Stimulated activated CD8-positive, alpha-beta memory T cell treated with anti-CD3 and anti-CD28 coated beads, Interleukin-7, amount 100 ng/mL, for 1 hour (primary cell): ENCODE measurements at places on chromosomes 12 and 14.

DNA sequence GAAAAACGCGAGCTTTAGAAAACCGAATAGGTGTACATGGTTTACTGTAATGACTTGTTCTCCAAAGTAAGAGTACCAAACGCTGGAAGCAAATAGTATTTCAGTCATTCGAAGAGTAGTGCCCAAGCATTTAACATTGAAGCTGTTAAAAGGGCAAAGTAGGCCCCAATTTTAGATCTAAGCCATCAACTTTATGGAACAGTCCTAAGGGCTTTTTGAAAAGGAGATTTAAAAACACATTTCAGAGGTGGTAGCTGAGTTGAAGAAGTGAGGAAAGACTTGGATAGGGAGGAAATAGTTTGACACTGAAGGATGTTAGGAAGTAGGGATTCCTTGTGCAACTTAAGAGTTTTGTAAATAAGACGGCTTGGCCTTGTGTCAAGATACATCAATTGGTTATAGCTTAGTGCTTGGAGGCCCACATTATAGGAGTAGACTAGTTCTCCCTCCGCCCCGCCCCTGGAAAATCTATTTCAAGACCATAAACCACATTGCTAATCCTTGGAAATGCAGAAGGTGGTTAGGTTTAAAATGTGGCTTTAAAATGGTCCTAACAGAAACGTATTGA, 783 bp upstream of the TUBA1B start:
- no peak for DNase-seq

DNA sequence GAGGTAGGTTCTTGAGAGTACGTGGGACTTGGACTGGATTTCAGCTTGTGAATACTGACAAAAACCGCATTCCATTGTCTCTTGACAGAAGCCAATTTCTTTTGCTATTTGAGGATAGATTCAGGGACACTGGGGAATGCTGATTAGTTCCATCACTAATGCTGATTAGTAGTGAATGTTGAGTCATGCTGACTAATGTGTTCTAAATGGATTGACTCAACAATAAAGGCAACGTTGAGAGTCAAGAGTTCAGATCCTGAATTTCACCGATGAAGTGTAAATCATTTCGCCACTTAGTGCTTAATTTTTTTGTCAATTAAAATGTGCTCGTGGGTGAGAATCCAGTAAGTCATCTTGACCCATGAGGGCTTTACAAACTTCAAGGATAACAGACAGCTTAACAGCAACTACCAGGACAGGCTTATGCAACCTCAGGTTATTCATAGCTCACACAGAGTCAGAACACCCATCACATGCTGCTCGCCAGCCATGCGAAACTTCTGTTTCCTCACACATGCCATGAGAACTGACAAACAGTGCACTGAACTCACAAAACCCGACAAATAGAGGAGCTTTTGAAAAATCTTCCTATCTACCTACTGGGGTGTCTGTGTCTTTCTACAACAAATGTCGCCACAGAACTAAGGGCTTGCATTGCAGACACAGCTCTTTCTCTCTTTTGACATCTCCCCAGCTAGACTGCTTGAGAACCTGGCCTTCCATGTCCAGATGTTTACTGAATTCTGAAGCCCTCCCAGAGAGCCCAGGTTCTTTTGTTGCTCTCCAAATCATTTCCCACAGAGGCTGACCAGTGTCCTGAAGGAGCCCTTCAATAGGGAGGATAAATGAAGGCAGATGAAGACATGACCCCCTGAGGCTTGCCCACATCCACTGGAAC, 316.4 kb downstream of the ZFP36L1 start:
- no peak for DNase-seq

- DNase-seq, result no peak
These were observed 41.7 kb downstream of the SMIM41 start for GRCh38 chr12:52120951-52121823.

- DNase-seq, result no peak
These were observed 76.1 kb downstream of the TBC1D30 start for GRCh38 chr12:64900540-64900939.

GRCh38 chr12:94185801-94186200, 37.4 kb downstream of the PLXNC1 start:
- no peak for DNase-seq

DNA sequence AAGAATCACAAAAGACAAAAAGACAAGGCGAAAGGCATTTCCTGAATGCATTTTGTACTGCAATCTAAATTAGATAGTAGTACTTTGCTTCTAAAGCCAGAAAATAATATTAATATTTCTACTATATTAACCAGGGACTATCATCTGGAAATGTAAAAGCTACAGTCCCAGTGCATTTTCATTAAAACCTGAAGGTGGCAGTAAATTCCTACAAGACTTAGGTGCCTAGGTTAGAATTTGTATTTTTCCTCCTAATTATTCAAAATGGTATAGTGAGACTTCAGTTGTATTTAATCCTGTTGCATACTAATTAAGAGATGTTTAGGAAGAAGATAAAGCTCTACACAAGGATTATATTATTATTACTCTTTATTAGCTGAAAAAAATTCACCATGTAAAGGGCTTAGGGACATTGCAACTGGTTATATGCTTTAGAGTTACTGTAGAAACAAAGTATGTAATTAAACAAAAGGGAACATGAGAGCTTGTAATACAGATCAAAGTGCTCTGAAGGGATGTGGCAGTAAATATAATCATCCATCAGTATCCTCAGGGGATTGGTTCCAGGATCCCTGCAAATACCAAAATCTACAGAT, 53.6 kb downstream of the BRMS1L start:
- DNase-seq, result no peak

DNA sequence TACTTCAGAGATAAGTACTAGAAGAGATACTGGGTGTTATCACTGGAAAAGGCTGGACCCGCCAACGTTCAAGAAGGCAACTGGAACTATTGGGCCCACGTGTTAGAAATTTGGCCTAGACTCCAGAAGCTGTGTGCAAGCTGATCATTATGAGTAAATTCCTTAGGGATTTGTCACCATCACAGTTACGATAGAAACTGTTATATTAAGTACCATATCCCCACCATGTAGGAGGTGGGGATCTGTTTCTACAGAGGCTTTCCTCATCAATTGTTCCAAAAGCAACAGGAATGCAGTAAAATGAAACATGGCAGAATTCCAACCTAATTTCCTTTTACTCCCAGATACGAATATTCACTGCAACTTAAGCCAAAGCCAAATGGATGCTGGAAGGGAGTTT, 170.7 kb downstream of the NOVA1 start:
- no peak for DNase-seq

DNA sequence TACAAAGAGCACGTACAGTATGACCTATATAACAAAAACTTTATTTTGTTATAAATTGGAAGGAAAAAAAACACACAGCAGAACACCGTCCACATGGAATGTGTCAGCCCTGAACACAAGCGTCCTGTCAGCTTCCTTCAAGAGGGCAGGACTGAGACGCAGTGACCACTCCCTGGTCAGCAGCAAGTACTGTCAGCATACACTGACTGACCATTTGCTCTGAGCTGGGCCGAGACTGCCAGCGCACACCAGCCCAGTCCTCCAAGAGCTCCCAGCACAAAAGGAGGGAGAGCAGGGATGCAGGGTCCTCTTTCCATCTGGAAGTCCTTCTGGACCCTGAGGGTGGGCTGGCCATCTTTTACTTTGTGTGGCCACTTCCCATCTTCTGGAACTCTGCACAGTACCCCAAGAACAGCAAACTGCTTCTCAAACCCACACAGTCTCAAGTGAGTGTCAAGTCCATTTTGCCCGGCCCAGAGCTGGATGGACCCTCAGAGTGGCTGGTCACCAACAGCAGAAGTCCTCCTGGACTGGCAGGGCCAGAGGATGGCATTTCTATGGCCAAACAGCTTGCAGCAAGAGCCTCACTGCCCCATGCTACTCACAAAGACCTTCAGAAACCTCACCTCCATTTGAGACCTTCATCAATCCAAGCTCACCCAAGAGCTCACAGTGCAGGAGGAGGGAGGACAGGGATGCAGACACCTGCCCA, 11.7 kb downstream of the CCDC88C start:
- DNase-seq, result no peak

GRCh38 chr12:124412646-124413015, 117.7 kb downstream of the RFLNA start:
- DNase-seq, result no peak

DNA sequence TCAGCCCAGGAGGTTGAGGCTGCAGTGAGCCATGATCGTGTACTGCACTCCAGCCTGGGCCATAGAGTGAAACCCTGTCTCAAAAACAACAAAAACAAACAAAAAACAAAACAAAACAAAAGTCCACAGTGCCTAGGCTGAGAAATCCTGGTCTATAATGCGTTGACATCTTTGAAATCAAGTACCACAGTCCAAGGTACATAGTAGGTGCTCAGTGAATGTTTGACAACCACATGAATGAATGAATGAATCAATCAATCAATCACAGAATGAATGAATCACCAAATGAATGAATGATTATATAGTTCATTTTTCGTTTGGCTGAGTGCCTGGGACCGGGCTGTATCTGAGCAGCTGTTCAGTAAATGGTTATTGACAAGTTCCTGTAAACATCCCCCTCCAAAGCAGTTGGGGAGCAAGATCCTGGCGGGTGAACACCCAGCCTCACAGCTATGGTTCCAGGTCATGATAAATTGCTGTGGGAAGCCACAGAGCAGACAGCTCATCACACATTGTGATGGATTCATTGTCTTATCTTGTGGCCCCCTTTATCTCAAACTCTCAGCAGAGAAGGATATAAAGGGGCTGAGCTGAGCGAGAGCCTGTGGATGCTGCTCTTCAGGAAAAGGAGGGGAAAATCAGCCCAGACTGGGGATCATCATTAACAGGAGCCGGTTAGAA, 30.4 kb upstream of the IFT81 start:
- DNase-seq, result no peak

GRCh38 chr14:102317564-102318248, 1.8 kb upstream of the ZNF839 start:
- no peak for DNase-seq

- DNase-seq, result peak; percentile 60
These were observed 449 bp upstream of the LTBP2 start for GRCh38 chr14:74612350-74613021.

GRCh38 chr12:3821441-3821840, 51.8 kb downstream of the PARP11 start:
- DNase-seq, result no peak

- DNase-seq, result no peak
These were observed 48.4 kb downstream of the GTF2A1 start for GRCh38 chr14:81172353-81172752.

- DNase-seq, result no peak
These were observed 209.9 kb upstream of the GARIN2 start for GRCh38 chr14:66979101-66979974.

GRCh38 chr14:69137416-69137815, 15.5 kb downstream of the DCAF5 start:
- no peak for DNase-seq

DNA sequence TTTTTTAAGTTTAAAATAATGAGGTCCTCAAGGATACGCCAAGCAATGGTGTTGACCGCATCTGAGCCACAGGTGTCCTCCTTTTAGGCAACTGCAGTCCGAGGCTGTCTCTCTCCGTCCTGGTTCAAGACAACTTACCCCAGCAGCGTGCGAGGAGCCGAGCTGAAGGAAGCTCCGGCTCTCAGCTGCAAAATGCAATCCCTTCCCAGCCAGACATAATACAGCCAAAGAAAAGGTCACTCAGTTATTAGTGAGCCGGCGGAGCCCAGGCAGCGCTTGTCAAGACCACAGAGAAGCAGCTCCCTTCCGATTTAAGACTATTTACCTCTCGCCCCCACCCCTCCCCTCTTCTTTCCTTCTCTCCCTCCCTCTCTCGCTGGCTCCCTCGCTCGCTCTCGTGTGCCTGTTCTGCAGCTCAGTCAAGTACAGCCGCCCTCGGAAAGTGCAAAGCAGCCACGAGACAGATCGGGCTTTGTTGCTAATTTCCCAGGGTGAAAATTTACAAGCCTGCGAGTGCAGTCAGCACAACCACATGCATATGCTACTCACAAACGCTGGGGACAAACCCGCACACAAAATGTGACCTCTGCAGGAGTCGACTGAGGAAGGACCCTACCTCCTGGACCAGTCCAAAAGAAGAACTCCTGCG, 363 bp upstream of the LMO3 start:
- DNase-seq, result no peak

GRCh38 chr12:26786865-26787514, 46.0 kb downstream of the ITPR2 start:
- no peak for DNase-seq

DNA sequence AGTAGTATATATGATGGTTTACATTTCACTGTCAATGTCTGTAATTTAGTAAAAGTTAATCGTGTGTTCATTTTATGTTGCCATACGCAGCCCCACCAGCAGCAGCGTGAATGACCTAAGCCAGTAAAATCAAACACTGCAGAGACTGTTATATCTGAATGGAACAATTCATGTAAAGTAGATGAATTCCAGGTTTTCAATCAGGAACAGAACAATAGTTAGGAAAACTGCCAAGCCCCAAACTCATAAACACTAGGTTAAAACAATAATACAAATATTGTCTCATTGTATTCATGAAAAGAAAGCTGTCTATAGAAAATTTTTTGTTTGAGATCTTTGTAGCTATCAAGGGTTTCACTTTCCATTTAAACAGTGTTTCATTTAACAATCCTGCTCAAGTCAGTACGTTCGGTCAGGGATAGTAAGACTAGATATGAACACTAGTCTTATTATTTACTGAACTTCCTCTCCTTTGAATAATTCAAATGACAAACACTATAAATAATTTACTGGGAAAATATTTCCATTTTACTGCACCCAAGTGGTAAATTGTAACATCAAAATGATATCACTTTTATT, 256.8 kb upstream of the FLRT2 start:
- no peak for DNase-seq

DNA sequence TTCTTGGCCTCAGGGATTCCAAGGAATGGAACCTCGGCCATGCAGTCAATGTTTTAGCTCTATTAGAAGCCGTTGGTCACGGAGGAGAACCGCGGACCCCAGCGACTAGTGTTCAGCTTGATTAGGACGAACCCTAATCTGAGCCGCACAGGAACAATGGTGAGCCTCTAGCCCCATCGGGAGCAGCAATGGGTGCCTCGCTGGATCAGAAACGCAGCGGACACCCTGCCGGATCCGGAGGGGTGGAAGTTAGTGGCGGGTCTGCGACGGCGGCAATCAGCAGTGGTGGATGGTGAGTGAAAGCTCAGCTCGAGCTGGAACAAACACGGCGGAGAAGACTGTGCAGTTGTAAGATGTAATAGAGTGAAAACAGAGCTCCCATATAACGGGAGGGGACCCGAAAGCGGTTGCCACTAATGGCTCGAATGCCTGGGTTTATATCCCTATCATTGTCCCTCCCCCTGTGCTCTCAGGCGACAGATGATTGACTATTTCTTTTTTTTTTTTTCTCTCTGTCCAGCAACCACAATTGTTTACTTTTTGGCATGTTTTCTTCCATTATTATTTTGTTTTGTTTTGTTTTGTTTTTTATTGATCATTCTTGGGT, 127.7 kb downstream of the ZNF664 start:
- DNase-seq, result no peak

GRCh38 chr14:89851106-89851505, 103.4 kb downstream of the EFCAB11 start:
- DNase-seq, result no peak

DNA sequence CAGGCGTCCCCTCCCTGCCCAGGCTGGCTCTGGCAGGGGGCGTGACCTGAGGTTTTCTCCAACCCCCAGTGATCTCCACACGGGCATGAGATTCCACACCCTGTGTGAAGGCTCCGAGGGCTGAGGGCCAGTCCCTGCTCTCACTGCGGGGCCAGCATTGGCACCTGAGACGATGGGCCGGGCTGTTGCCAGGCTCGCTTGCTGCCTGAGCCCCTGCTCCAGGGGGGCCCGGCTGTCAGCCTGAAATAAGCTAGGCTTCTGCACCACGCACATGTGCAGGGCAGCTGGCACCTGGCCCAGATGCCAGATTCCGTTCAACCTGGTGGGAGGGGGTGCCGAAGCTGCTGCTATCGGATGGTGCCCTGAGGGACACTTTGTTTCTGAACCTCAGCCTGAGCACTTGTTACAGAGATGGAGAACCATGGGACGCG, 196.5 kb upstream of the PRMT8 start:
- DNase-seq, result no peak
